ENCODE measurements at places on chromosomes 6 and 20. TPM values are rescaled to one million over a fixed set of nuclear protein-coding genes. Genes with fewer than 3 reads are reported as not detected.

The IP6K3 gene
- 4.0 TPM for polyA plus RNA-seq

The DAAM2 gene
- 6.9 TPM for polyA plus RNA-seq

The CST1 gene
- not detected for polyA plus RNA-seq

The BPI gene
- polyA plus RNA-seq: 1.5 TPM

The E2F3 gene
- 3.7 TPM for polyA plus RNA-seq

The MAP3K7 gene
- polyA plus RNA-seq: 14.8 TPM

Measured in kidney (tissue), 22 donors.